ENCODE measurements at places on chromosomes 12 and 14. TPM values are rescaled to one million over a fixed set of nuclear protein-coding genes. Genes with fewer than 3 reads are reported as not detected.

The KRT78 gene
- total RNA-seq = not detected

The OR6C70 gene
- not detected for total RNA-seq

The PSMD9 gene
- 50.9 TPM for total RNA-seq

The HNF1A gene
- 0.04 TPM for total RNA-seq

The SYNDIG1L gene
- 0.04 TPM for total RNA-seq

The NRXN3 gene
- 0.49 TPM for total RNA-seq

The PLCZ1 gene
- total RNA-seq = not detected

The ART4 gene
- total RNA-seq = 0.09 TPM

The C1QL4 gene
- 0.27 TPM for total RNA-seq

The HCAR3 gene
- total RNA-seq = not detected

The KCNA5 gene
- total RNA-seq = 2.9 TPM

The SLC17A8 gene
- total RNA-seq = 0.35 TPM

The SERPINA10 gene
- total RNA-seq = not detected

The BDKRB2 gene
- 3.5 TPM for total RNA-seq

The ZDHHC22 gene
- 0.09 TPM for total RNA-seq

DNA sequence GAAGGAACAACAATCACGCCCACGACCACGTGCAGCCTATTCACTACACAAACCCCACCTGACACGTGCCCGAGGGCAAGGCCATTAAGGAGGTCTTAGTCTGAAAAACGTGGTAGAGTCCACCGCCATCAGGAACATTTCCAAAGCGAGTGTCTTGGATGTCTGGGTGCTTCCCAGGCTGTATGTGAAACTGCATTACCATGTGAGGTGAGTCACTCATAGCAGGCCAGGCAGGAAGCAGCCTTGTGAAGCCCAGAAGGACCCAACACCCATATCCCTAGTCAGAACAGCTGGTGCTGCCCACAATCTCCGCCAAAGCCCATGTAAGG lies 3.3 kb upstream of the KRT79 start:
- no peak for DNase-seq

- DNase-seq = no peak
These were observed 77.8 kb downstream of the PTPRB start for GRCh38 chr12:70559390-70559789.

- DNase-seq = no peak
These were observed 9.4 kb downstream of the DEGS2 start for GRCh38 chr14:100149851-100150611.

DNA sequence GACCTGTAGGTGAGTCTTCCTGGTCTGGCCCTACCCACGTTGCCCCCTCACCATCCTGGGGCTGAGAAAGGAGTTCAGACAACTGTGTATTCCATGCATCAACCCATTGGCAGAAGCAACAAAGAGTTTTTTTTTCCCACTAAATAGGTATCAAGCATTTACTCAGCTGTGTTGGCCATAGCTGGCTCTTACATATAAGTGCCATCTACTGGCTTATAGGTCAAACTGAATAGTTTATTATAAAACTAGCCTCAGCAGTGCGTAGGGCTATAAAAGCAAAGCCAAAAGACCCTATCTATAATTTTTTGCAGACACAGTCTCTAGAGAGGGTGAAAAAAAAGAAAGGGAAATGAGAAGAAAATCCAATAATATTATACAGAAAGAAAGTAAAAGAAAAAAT lies 765.2 kb upstream of the MGAT4C start:
- no peak for DNase-seq

DNA sequence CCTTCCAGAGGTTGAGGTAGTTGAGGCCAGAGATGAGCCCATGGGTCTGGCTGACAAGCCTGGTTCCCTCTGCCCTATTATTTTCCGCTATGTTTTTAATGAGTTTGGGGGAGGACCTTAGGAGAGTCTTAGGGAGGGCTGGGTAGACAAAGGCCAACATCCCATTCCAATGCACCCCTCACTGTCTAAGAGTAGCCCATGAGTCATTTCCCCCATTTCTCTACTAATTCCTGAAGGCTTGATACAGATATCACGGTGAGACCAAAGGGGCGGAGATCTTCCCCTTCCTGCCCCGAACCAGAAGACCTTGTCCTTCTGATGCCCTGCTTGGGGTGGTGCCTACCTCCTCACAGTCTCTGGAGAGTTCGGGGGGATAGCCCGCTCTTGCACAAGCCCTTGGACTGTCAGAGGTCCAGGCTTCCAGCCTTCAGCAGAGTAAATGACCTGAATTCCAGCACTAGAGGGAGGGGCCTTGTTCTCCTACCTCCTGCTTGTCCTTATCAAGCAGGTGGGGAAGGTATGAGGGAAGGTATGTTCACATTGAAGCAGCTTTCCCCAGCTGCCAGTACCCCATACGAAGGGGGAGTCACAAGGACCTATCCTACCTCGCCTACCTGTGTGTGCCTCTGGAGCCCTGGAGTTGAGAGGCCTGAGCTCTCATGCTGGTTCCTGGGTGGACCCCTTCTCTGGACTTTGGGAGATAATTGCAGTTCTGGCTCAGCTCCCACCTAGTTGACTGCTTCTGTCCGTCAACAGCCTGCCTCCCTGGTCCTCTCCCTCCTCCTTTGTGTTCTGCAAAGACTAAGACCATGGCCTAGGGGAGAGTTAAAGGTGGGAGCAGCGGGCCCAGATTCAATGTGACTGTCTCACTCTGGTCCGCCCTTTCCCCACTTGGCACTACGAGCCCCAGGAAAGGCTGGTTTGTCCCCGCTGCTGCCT lies 3.7 kb downstream of the PSMB11 start:
- no peak for DNase-seq

- DNase-seq = no peak
These were observed 780.5 kb downstream of the NRXN3 start for GRCh38 chr14:78950649-78951048.

GRCh38 chr12:139585-139984 lies 73.0 kb downstream of the IQSEC3 start:
- peak; percentile 48 for DNase-seq

- no peak for DNase-seq
These were observed 16.7 kb downstream of the HMGA2 start for GRCh38 chr12:65840793-65841670.

GRCh38 chr12:100799770-100800169 lies 5.2 kb downstream of the ANO4 start:
- DNase-seq = no peak

DNA sequence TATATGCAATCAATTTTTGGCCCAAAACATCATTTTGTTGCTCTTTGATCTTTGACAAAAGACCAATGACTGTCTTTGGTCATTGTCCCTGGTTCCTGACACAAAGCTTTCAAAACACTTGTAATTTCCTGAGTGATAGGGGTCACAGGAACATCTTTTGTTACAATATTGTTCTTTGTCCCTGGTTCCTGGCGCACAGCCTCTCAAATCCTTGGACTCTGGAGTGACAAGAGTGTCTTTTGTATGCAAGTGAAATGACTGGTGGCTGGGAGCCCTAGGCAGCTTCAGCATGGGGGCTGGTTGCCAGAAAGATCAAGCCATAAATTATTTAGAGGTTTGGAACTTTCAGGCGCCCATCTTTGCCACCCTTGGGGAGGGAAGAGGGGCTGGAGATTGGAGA lies 53.9 kb downstream of the DNAH10 start:
- no peak for DNase-seq

DNA sequence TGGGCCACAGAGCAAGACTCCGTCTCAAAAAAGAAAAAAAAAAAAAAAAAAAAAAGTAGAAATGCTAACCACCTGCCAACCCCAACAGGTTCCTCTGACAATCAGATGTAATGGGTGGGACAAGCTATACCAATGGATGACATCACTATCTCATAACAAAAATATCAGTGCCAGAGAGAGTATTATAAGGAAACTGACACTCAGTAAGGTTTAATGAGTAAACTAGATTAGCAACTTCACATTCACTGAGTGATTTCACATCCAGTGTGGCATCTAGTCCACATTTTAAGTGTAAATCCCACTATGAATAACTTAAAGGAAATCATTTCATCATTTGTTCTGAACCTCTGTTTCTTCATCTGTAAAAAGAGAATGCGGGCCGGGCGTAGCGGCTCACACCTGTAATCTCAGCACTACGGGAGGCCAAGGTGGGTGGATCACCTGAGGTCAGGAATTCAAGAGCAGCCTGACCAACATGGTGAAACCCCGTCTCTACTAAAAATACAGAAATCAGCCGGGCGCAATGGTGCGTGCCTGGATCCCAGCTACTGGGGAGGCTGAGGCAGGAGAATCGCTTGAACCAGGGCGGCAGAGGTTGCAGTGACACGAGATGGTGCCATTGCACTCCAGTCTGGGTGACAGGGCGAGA lies 1.8 kb downstream of the SART3 start:
- no peak for DNase-seq

GRCh38 chr14:45972416-45972815 lies 679.2 kb downstream of the RPL10L start:
- DNase-seq = no peak

DNA sequence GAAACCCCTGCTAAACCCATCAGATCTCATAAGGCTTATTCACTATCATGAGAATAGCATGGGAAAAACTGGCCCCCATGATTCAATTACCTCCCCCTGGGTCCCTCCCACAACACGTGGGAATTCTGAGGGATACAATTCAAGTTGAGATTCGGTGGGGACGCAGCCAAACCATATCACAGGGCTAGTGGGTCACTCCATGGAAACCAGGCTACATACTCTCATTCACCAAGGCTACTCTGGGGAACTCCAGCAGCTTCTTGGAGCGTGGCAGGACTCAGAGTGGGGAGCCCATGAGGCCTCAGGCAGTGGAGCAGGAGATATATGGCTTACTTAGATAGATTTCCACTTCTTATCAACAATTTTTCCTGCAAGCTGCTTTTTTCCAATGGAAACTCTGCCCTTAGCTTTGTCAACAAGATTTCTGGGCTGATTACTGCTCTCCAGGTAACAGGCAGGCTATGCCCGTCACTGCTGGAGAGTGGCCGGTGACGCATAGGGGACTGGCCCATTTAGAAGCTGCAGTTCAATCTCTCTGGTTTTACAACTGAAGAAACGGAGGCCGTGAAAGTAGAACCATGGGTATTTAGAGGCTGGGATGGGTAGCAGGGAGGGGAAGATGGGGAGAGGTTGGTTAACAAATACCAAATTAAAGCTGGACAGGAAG lies 16.5 kb downstream of the VDR start:
- DNase-seq = no peak

DNA sequence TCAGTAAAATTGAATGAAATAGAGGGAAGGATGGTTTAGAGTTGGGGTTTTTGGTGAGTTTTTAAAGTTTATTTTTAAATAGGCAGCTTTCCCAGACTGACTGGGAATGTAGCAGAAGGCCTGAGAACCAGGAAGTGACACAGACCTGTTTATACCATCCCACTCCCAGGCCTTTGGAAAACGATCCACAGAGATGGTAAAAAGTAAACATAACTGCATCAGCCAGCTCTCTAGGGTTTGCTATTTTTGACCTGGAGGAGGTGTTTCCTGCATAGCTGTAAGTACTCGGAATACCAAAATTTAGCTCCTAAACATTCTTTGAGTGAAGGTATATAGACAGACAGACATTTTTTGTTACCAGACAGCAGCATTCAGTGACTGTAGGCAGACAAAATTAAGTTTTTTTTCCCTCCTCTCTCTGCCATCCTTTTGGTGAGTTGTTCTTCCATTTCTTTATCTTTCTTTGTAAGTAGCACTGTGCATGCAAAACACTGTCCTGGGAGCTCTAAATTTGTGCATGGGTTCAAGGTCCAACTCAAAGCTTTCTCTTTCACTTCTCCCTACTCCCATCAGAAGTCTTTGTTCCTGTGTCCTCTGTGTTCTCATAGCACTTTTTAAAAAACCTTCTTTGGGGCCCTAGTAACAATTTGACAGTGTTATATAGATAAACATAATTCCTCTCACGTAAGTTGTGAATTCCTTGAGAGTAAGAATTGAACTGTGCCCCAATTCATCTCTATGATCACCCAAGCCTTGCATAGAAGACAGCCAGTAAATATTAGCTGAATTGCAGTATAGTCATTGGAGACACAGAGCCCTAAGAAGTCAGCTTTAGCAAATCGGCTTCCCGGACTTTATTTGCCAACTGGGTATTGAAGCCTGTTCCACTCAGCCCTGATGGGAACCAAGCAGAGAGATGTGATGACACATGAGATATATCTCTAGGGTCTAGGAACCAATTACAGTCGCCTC lies 37.4 kb downstream of the SUSD6 start:
- DNase-seq = peak; percentile 77

- DNase-seq = no peak
These were observed 1022.5 kb downstream of the AACS start for GRCh38 chr12:126087692-126088091.

DNA sequence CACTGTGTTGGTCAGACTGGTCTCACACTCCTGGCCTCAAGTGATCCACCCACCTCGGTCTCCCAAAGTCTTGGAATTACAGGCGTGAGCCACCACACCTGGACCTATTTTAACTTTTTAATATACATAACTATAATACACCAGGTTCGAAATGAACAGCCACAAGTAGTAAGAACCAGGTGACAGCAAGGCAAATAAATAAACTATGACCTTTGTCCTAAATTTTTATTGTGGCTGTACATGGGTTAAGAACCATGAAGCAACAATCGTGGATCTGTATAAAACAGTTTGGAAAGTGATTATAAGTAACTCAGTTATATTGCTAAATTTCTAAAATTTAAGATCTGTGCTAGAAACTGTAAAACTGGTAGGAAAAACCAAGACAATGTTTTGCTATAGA lies 41.5 kb downstream of the GXYLT1 start:
- no peak for DNase-seq

DNA sequence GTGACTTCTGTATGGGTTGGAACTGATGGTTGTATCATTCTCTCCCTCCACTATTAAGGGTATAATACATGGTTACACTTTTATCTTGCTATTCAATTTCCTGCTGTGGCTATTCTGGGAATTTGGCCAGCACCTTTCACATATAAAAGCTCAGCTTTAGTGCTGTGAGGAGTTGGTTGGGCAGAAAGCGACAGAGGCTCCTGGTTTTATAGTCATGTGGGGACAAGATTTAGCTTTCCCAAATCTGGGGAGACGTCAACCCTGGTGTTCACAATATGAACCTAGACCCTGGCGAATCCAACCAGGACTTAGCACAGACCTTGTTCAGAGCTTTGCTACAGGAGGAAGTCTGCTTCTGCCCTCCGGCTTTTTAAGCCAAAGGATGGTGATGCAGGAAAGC lies 36.5 kb downstream of the FOS start:
- DNase-seq = peak; percentile 78

- DNase-seq = no peak
These were observed 1.2 kb downstream of the UNC119B start for GRCh38 chr12:120711411-120711810.

Measured in muscle of leg (tissue), 16 donors.